ENCODE measurements at places on chromosomes 5 and 9. TPM values are rescaled to one million over a fixed set of nuclear protein-coding genes. Genes with fewer than 3 reads are reported as not detected.

Gene ITGA1
- polyA plus RNA-seq: 50.1 TPM

DNA sequence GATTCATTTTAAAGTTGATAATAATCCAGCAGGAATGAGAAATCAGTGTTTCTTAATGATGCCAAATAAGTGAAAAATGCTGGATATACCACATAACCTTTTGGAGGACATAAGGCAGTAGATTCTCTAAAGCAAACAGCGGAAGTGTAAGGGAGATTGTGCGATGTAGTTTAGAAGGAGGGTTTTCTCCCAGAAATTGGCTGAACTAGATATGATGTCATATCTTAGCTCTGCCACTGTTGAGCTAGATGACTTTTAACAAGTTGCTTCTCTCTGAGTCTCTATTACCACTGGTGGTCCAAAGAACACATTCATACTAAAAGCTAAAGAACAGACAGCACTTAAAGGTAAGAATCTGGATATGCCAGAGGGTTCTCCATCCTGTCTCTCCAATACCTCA is 107.0 kb downstream of the NR6A1 start:
- no peak for DNase-seq

GRCh38 chr5:178289438-178289837 is 56.8 kb upstream of the PHYKPL start:
- DNase-seq: no peak

GRCh38 chr5:169196059-169196458 is 104.9 kb downstream of the SLIT3 start:
- no peak for DNase-seq

DNA sequence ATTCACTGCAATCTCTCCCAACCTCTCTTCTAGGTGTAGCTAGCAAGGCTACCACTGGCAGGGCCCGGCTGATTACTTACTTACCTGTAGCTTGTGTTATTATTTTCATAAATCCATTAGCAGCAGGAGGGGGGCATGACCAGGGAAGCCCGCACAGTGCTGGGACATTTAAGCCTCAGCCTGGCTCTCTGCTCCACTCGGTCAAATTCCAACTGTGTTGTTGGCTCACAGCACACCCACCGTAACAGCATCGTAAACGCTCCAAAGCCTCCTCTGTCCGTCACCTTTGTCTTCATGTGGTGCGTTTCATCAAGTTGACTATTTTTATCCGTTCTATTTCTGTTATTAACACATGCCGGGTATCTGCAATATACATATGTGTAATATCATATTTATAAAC is 264.7 kb downstream of the NSG2 start:
- no peak for DNase-seq

GRCh38 chr9:6785682-6786081 is 27.9 kb downstream of the KDM4C start:
- DNase-seq: no peak

GRCh38 chr9:131833906-131834305 is 94.0 kb upstream of the RAPGEF1 start:
- DNase-seq: no peak

GRCh38 chr5:10896016-10896415 is 135.0 kb upstream of the DAP start:
- no peak for DNase-seq

DNA sequence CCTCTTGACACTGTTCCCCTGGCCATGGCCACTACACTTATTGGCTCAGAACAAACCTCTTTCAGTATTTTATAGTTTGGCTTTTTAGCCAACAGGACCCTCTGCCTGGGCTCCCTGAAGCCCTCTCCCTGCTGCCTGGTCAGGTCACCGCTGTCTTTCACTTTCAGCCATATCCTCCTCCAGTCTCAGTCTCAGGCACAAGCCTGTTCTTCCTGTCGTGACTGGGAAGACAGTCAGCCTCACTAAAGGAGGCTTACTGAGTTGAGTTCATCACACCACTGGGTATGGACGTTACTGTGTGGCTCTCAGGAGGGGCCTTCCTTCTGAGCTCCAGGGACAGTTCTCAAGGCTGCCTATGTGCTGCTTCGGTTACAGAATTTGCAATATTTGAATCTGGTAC is 2.0 kb downstream of the QSOX2 start:
- DNase-seq: no peak

- no peak for DNase-seq
These were observed 226.5 kb downstream of the DOCK8 start for GRCh38 chr9:441126-441525.
